LoVo (cell line): ENCODE measurements at places on chromosomes 7 and 10.

GRCh38 chr7:145850636-145851035 is 266.0 kb upstream of the CNTNAP2 start:
- DNase-seq: no peak

GRCh38 chr10:12372846-12373245 is 23.5 kb downstream of the CAMK1D start:
- no peak for DNase-seq

- no peak for DNase-seq
These were observed 38.7 kb upstream of the DLG5 start for GRCh38 chr10:77965294-77965693.

GRCh38 chr7:10022957-10023356 is 950.7 kb upstream of the PHF14 start:
- peak; percentile 39 for DNase-seq

GRCh38 chr7:96836456-96836855 is 126.8 kb upstream of the SEM1 start:
- DNase-seq: no peak

GRCh38 chr7:118478931-118479330 is 254.4 kb downstream of the ANKRD7 start:
- DNase-seq: no peak

DNA sequence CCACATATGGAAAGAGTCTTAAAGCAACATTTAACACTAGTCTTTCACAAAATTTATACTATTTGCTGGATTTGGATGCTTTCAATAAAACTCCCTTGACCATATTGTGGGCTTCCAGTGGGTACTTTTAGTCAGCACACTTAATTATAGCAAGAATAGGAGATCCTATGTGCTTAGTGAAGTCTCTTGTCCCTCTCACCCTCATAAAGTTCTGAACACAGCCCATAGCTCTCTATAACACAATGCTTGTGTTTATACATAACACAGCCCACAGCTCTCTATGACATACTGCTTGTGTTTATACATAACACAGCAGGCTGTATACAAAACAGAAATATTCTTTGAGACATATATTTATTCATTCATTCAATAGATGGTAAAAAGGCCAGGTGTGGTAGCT is 79.0 kb downstream of the SEMA3C start:
- no peak for DNase-seq

GRCh38 chr7:55533050-55533728 is 39.1 kb downstream of the VOPP1 start:
- peak; percentile 17 for DNase-seq

DNA sequence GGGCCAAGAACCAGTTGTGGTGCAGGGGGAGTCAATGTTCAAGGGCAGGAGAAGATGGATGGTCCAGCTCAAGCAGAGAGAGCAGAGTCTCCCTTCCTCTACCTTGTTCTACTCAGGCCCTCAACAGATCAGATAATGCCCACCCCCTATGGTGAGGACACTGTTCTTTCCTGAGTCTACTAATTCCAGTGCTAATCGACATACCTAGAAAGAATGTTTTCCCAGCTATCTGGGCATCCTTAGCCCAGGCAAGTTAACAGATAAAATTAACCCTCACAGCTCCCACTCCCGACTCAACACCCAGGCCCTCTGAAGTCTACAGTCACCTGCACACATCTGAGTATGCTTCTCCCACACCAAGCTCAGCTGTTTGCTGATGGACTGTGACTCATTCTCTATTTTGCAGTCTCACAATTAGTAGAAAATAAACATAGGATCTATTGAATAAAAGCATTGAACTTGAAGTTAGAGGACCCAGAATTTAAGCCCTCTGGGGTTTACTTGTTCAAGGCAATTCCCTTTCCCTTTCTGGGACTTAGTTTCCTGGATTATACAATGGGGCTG is 17.1 kb downstream of the COL13A1 start:
- DNase-seq: no peak

DNA sequence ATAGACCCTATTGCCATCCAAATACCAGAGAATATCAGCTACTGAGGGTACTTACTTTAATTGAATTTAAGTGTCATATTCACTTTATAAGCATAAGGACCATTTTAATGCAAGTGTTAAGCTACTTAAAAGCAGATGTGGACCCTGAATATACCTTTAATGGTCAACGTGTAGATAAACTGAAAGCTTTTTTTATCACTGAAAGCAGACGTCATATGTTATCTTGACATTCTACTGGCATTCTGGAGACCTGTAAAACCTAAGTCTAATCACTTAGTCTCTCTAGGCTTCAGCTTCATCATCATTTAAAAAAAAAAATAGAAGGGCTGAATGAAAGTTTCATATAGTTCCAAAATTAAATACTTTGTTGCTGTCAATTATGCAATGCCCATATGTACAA is 116.5 kb downstream of the ELAPOR2 start:
- no peak for DNase-seq

DNA sequence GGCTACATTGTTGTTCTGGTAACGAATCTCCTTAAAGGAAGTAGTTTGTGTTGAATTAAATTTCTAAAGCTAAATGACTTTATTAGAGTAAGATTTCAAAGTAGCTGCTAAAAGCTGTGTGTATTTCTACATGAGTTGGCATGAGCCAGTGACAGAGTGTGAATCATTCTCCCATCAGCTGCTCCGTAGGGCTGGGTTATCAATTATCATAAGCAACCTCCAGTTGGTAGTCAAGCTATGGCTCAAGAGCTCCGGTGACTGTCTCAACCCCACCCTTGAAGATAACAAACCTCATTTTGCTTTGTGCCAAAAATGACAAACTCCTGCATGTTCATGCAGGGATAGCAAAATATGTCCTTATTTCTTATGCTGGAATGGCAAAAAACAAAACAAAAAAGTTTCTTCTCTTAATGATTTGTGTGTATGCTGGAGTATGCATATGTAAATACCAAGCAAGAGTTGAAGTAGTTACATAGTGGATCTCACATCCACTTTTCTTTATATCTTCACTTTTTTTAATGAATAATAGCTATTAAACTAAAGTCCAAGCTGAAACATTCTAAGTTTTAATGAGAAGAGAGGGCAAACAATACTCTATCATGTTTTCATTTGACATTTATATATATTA is 249.4 kb downstream of the CACNA2D1 start:
- no peak for DNase-seq

DNA sequence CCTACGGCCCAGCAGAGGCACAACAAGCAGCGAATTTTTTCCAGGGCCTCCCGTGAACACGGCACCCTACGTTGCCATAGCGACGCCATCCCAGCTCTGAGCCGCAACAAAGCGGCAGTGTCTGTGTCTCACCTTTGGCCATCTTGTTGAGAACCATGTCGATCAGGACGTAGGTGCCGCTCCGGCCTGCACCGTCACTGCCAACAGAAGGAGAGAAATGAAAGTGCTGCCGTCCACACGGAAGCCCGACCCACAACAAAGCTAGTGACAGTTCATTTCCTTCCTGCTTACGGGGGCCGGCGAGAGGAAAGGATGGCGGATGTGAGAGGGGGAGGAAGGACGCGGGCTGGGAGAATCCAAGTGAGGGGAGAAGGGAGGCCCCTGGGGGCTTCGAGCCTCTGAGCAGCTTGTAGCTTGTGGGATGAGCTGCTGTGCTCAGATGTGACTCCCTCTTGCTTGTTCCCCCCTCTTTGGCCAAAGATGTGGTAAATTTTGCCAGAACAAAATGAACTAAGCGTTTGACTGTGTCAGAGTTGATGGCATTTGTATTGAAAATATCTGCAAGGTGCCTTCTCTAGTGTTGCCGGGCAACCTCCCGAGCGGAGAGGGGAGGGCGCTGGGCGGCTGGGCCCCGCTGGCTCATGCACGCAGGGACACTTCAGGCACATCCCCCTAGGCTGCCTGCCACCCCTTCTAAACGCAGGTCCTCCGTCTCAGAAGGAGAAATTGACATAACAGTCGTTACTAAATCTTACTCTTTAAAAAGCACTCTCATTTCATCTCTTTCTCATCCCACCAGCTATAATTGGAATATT is 232.2 kb downstream of the DNAJB6 start:
- no peak for DNase-seq

DNA sequence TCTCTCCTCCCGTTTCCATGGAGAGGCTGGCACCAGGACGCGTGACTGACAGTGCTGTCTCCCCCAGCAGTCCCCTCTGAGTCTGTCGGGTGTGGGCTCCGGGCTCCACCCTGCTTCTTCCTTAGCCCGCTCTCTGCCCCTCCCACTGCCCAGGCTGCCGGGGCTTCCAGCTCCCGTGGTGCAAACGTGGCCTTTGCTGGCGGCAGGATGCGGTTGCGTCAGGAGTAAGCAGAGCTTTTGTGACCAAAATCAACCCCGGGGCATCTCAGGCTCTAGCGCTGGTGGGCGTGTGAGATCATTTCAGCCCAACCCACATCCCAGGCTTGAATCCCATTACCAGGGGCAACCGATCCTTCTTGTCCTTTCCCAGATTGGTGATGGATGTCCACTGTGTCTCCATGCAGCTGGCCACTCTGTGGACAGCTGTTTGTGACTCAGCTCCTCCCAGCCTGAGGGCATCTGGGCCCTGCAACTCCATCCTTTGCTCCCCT is 28.2 kb downstream of the PTPRE start:
- no peak for DNase-seq

DNA sequence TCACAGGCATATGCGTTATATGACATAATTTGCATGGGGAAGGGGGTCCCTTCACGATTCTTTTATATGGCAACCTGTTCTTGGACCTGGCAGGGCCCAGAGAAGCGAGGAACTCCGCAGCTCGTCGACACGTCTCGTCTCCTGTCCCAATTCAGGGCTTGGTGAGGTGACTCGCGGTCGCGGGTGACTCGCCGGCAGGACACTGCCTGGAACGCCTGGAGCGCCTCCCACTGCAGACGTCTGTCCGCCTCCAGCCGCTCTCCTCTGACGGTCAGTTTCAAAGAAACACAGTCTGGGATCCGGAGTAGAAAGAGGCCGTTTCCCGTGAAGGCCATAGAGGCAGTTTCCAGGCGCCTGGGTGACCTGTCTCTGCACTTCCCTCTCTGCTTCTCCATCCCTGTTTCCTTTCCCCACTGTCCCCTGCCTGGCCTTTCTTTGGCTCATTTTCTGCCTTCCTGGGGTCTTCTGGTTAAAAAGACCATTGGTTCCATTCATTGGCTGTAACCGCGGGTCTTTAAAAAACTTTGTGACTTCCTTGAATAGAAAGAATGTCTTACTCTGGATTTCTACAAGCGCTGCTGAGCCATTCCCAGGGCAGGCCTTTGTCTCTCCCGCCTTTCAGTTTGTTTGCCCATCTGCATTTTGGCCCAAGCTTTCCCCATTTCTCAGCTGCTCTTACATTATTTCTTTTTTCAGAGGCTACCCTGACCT is 1.2 kb downstream of the UPP1 start:
- DNase-seq: no peak

GRCh38 chr7:72057796-72058195 is 354.3 kb downstream of the CALN1 start:
- DNase-seq: no peak

- no peak for DNase-seq
These were observed 170.9 kb downstream of the RAMP3 start for GRCh38 chr7:45328403-45328981.

- DNase-seq: no peak
These were observed 166.2 kb upstream of the FAM3C start for GRCh38 chr7:121562259-121562658.

DNA sequence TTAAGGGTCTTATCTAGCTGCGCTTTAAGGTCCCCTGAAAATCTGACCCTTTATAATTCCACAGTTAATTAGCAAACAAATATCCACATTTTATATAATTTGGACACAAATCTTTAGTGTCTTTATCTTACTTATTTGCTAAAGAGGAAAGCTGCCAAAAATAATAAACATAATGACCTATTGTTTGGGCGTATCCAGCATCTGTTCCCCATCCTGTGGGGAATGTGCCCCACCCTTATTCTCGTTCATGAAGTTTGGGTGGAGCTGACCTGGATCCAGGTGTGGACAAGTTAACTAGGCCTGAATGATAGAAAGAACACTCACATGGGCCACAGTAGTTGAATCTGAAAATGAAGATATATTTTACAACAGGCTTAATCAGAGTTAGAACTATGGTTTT is 218.3 kb downstream of the CRPPA start:
- DNase-seq: peak; percentile 60

GRCh38 chr10:88218362-88218761 is 354.9 kb downstream of the PTEN start:
- DNase-seq: no peak
